ENCODE measurements at places on chromosomes 6 and 20. TPM values are rescaled to one million over a fixed set of nuclear protein-coding genes. Genes with fewer than 3 reads are reported as not detected.

DNA sequence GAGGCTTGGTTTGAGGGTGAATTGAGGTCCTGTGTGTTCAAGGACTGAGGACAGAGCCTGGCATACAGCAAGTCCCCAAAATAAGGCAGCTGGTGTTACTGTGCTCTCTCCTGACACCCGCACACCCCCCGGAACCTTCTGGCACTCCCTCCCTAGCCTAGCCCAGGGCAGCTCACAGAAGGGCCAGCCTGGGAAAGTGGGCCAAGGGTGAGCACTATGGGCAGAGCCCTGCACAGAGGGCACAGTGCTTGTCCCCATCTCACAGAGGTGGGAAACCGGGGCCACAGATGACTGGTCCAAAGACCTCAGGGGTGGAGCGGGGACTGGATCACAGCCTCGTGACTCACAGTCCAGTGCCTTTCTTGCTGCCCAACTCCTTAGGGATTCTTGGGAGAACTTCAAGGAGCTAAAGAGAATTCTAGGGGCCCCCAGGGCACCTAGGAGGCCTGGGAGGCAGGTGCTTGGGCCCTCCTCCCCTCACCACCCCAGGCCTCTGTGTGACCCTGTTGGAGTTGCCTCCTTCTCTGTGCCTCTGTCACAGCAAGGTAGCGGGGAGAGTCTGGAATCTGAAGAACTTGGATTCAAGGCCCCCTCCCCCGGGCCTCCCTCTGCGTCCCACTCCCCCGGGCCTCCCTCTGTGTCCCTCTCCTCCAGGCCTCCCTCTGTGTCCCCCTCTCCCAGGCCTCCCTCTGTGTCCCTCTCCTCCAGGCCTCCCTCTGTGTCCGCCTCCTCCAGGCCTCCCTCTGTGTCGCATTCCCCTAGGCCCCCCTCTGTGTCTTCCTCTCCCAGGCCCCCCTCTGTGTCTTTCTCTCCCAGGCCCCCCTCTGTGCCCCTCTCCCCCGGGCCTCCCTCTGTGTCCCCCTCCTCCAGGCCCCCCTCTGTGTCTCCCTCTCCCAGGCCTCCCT lies 13.5 kb downstream of the DLGAP4 start:
- H3K4me1 ChIP-seq: peaks cover 16% of the 10 kb centered on the region
- H3K27me3 ChIP-seq: no peaks in the 10 kb centered on the region
- H3K36me3 ChIP-seq: no peaks in the 10 kb centered on the region
- no peak overlapping the region for H3K4me3 ChIP-seq
- H3K27ac ChIP-seq: peak overlapping the region; percentile 75

DNA sequence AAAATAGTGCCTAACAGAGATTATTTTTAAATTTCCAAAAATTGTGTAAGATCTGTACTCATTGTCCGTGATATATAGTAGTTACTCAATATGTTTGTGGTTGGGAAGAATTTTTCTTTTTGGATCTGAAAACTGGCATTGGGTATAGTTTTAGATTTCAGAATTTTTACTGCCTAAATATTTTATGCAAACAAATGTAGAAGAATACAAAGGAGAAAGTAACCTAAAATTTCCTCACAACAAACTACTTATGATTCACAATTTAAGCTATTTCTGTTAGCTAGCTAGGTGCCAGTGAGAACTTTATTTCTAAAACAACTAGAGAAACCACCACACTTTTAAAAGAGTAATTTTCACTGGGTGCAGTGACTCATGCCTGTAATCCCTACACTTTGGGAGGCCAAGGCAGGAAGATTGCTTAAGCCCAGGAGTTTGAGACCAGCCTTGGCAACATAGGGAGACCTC lies 38.8 kb downstream of the SESN1 start:
- no peaks in the 10 kb centered on the region for H3K27me3 ChIP-seq
- no peak overlapping the region for H3K4me3 ChIP-seq
- no peaks in the 10 kb centered on the region for H3K36me3 ChIP-seq

- no peak overlapping the region for H3K4me3 ChIP-seq
- no peaks in the 10 kb centered on the region for H3K27me3 ChIP-seq
- no peaks in the 10 kb centered on the region for H3K4me1 ChIP-seq
- no peak for DNase-seq
- H3K27ac ChIP-seq: no peak overlapping the region
- no peaks in the 10 kb centered on the region for H3K36me3 ChIP-seq
These were observed 111.3 kb downstream of the TNFAIP3 start for GRCh38 chr6:137978252-137978896.

- DNase-seq: no peak
- no peaks in the 10 kb centered on the region for H3K36me3 ChIP-seq
- H3K4me3 ChIP-seq: no peak overlapping the region
- no peaks in the 10 kb centered on the region for H3K27me3 ChIP-seq
These were observed 71.8 kb upstream of the FBXO30 start for GRCh38 chr6:145886228-145886956.

- DNase-seq: no peak
- no peak overlapping the region for H3K4me3 ChIP-seq
- H3K4me1 ChIP-seq: no peaks in the 10 kb centered on the region
- H3K27me3 ChIP-seq: no peaks in the 10 kb centered on the region
- no peak overlapping the region for H3K27ac ChIP-seq
These were observed 67.5 kb downstream of the TBC1D7 start for GRCh38 chr6:13260831-13261230.

Gene SNAP25
- total RNA-seq: 5.8 TPM

Gene RIPOR3
- total RNA-seq: 19.1 TPM
